Tracheal epithelial cell (primary cell): ENCODE measurements at places on chromosomes 5 and 9. TPM values are rescaled to one million over a fixed set of nuclear protein-coding genes. Genes with fewer than 3 reads are reported as not detected.

CDKN2A gene
- total RNA-seq = 0.64 and 15.7 TPM in 2 replicates

FBP1 gene
- not detected in 2 replicates for total RNA-seq

HARS1 gene
- total RNA-seq = 36.7 and 59.8 TPM in 2 replicates

FIBCD1 gene
- 1.3 TPM in 1 of 2 replicates, not detected in the other for total RNA-seq

HTR1A gene
- total RNA-seq = not detected in 2 replicates

SHISAL2B gene
- not detected in 2 replicates for total RNA-seq

DOLPP1 gene
- 7.2 and 13.2 TPM in 2 replicates for total RNA-seq
